Activated gamma-delta T cell (primary cell): ENCODE measurements at places on chromosomes 16 and 17.
A peak's percentile ranks its signal among the peaks of the same experiment; 100 is the strongest.

GRCh38 chr16:14151256-14152030 is 80.3 kb downstream of the MRTFB start:
- DNase-seq = no peak

- no peak for DNase-seq
Measured at GRCh38 chr17:79777120-79777893, 641 bp upstream of the CBX2 start.

- no peak for DNase-seq
Measured at GRCh38 chr17:56142325-56142724, 10.9 kb upstream of the ANKFN1 start.

- peak; percentile 32 for DNase-seq
Measured at GRCh38 chr16:85253084-85253941, 141.0 kb upstream of the CIBAR2 start.

GRCh38 chr17:9200699-9201359 is 179.5 kb downstream of the NTN1 start:
- DNase-seq = no peak

DNA sequence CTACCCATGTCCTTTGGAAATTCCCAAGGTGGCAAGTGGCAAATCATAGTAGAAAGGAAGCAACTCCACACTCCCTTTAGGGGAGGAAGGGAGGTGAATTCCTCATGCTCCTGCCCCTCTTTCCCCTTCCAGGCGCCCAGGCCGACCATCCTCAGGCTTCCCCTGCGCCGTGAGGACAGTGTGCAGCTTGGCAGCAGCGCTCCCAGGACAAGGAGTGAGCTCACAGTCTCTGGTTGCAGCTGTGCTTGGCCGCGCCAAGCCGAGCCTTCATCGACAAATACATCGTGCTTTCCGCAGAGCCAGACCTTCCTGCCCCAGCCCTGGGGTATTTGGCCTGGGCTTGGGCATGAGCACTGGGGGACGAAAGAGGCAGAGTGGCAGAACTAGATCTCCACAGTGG is 112.6 kb downstream of the ENGASE start:
- DNase-seq = no peak

DNA sequence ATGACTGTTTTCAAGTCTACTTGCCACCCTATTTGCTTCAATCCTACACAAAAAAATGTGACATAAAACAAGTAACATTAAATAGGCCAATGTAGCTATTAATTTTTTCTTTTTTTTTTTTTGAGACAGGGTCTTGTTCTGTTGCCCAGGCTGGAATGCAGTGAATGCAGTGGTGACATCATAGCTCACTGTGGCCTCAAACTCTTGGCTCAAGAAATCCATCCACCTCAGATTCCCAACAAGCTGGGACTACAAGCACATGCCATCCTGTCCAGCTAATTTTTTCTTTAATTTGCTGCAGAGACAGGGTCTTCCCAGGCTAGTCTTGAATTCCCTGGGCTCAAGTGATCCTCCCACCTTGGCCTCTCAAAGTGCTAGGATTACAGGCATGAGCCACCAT is 29.4 kb downstream of the ANKFY1 start:
- DNase-seq = no peak

DNA sequence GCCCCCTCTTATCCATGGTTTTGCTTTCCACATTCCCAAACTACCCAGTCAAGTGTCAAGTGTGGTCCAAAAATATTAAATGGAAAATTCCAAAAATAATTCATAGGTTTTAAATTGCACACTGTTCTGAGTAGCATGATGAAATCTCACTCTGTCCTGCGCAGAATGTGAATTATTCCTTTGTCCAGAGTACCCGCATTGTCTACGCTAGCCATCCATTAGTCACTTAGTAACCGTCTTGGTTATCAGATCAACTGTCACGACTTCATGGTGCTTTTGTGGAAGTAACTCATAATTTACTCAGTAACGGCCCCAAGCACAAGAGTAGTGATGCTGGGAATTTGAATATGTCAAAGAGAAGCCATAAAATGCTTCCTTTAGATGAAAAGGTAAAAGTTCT is 94.9 kb downstream of the SLC39A11 start:
- DNase-seq = no peak

DNA sequence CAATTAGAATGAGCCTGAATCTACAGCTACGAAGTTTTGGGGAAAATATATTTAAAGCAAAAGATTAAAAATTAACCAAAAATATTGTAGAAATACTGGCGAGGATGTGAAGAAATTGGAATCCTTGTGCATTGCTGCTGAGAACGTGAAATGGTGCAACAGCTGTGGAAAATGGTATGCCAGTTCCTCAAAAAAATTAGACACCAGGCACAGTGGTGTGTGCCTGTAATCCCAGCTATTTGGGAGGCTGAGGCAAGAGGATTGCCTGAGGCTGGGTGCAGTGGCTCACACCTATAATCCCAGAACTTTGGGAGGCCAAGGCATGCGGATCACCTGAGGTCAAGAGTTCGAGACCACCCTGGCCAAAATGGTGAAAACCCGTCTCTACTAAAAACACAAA is 119.9 kb upstream of the TMEM97 start:
- no peak for DNase-seq

DNA sequence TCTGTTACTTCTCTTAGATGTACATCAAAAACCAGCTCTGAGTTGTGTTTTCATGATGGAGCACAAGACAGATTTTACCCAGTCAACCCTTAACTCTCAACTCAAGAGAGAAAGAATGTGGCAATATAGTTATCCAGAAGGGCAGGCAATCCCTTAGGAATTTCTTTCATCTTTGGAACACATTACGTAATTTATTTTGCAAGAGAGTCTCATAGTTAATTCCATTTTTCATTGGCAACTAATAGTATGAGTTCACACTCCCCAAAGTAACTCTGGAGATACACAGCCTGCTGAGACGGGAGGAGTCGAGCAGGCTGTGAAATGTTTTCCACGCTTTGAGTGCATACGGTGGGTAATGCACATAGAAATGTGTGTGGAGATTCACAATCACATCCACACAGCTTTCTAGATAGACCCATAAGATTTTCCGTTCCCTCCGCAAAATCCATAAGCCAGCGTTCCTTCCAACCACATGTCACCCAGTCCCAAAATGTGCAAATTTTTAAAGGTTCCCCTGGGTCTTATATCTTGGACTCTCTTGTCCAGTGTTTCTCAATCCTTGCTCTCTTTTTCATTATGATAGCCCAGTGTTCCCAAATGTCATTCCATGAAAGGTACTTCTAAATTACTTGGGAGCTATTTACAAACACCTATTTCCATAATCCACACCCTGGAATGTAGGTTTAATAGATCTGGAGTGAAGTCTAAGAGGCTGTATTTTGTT is 8.4 kb upstream of the CDRT4 start:
- no peak for DNase-seq

- DNase-seq = no peak
Measured at GRCh38 chr16:15770107-15770506, 86.7 kb downstream of the MYH11 start.

DNA sequence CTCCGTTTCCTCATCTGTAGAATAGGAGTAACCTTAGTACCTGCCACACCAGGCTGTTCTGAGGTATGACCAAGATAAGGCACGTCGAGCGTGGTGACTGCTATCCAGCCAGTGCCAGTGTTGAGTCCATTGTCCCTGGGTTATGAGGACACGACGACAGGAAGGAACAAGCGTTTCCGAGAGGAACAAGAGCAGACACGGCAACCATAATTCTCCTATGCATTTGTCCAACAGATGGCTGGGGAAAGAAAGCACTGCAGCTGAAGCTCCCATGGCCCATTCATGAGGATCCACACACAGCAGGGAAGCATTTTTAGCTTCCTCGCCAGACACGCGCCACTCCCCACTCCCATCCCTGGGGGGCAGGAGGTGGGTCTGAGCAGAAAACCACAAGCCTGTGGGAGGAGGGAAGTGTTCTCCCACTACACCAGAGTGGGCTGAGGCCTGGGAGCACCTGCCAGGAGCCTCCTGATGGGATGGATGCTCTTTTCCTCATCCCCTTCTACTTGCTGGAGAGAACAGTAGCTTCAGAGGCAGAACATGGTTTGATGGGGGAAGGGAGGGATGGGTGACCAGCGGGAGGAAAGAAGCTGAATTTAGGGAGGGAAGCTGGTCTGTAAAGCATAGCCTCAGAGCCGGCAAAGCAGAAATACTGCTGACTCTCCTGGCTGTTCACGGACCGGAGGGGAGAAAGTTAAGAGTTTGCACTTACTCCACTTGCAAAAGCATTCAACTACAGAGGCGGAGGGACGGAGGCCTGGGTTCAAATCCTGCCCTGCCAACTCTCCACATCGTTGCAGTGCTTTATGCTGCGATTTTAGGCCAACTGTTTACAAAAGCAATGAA is 2.7 kb downstream of the COTL1 start:
- no peak for DNase-seq

DNA sequence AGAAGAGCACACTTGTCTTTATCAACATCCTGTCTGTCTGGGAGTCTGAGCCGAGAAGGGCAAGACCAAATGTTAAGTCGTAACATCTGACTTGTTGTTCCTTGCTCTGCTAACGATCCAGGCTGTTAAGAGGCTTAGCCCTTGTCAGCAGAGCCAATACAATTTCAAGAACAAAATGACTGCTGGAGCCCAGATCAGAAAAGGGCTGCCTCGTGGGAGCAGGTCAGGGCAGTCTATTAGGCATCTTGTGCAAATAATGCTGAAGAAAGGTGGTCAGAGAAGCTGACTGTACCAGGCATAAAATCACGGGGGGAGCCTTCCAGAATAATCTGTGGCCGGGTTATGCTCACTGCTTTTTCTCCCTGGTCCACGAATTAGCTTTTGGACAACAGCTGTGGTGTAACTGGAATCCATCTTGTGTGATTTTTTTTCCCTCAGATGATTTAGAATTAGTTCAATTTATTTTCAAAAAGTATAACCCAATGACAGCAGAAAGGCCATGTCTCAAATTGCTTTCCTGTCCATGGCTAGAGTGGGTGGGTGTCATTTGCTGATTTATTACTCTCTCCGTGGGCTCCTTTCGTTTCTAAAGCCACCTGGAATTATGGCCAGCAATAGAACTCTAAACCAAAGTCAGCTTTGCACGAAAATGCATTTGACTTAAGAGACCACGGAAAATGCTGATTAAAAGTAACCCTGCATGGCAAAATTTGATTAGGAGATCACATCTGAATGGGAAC is 221.1 kb upstream of the HSBP1 start:
- DNase-seq = no peak

- no peak for DNase-seq
Measured at GRCh38 chr16:78842950-78843349, 743.5 kb downstream of the WWOX start.

GRCh38 chr16:52492789-52493357 is 54.1 kb downstream of the TOX3 start:
- DNase-seq = no peak

- DNase-seq = no peak
Measured at GRCh38 chr16:86450691-86451090, 59.6 kb upstream of the FOXF1 start.

DNA sequence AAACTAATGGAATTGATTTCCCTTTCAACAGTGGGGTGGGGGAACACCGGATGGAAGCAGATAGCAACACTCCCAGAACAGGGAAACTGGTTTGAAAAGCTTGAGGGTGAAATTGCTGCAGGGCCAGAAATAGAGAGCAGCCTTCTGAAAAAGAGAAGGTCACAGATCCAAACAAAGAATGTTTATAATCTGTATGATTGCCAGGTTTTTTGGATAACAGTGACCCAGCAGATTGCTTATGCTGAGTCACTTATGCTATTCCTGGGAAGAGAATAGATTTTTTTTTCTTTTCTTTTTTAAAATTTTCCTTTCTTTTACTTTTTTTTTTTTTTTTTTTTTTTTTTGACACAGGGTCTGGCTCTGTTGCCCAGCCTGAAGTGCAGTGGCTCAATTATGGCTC is 641.3 kb downstream of the KCNJ2 start:
- no peak for DNase-seq

DNA sequence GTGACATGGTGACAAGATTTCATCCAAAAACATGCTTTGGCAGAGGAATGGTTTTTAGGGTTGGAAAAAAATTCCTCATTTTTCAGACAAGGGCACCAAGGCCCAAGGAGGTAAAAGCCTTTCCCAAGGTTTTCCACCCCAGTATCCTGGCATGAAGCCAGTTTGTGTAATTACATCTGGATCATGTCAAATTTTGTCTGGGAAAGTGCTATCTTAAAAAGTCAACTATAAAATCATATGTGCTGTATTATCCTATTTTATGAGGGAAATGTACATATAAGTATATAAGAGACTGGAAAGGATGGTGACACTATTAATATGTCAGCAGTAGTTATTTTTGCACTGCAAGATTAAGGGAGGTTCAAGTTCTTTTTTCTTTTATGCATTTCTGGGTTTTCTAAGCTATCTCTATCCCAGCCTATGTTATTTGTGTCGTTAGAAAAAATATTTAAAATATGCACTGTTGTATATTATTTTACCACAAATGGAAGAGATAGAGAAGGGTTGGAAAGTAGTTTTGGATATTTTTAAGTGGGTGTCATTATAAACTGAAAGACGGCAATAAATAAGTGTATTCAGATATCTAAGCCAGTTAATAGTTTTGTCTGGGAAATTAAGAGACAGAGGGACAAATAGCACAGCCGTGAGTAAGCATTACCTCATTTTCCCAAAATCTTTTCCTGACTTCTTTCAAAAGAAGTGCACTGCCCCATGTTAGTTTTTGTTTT is 13.5 kb upstream of the FBXO47 start:
- no peak for DNase-seq

GRCh38 chr16:48384520-48385252 is 527 bp downstream of the SIAH1 start:
- DNase-seq = peak; percentile 34

GRCh38 chr17:2025622-2026309 is 632 bp upstream of the RTN4RL1 start:
- DNase-seq = no peak

DNA sequence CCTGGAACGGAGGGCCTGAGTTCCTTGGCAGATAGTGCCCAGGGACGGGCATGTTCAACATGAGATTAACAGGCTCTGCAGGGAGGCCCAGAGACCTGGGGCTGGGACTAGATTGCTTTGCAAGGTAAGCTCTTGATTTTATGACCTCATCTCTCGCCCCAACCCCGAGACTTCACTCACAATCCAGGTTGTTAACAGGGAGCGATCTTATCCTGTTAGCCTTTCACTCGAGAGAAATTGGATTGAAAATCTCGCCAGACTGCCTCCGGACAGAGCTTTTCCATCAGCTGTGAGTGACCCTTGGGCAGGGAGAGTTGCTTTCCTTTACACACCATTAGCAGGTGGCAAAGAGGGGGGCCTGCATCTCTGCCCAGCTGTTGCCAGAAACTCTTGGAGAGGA is 521.7 kb upstream of the EEF2KMT start:
- no peak for DNase-seq

DNA sequence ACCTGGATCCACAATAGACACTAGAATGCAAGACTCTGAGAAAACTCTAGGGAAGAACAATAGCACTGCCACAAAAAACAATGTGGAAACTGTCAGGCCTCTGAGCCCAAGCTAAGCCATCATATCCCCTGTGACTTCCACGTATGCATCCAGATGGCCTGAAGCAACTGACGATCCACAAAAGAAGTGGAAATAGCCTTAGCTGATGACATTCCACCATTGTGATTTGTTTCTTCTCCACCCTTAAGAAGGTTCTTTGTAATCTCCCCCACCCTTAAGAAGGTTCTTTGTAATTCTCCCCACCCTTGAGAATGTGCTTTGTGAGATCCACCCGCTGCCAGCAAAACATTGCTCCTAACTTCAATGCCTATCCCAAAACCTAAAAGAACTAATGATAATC is 39.2 kb upstream of the TNRC6C start:
- DNase-seq = no peak

- no peak for DNase-seq
Measured at GRCh38 chr16:53071748-53072301, 17.0 kb downstream of the CHD9 start.
